ENCODE measurements at places on chromosomes 11 and 22.

DNA sequence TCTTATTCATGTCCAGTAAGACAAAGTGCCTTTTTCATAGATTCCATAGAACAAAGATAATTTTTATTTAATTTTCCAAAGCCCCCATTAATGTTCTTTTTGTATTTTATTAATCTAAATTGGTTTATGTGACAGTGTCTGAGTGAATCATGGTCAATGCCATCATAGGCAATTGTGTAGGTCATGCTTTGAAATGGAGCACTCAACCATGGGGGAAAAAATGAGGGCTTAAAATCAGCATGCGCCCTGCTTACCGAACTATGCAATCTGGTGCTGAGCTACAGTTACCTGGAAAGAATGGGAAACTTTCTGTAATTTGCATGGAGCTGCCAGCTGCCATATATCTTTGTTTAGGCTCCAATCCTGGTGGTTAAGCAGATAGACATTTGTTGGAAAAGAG lies 28.4 kb upstream of the RAB38 start:
- no peak for DNase-seq

- peak; percentile 60 for DNase-seq
Measured at GRCh38 chr11:130431331-130431773, 2.9 kb upstream of the ADAMTS8 start.

GRCh38 chr11:95708681-95709080 lies 80.9 kb downstream of the FAM76B start:
- DNase-seq: no peak

- DNase-seq: no peak
Measured at GRCh38 chr11:30775233-30775522, 189.0 kb upstream of the MPPED2 start.

DNA sequence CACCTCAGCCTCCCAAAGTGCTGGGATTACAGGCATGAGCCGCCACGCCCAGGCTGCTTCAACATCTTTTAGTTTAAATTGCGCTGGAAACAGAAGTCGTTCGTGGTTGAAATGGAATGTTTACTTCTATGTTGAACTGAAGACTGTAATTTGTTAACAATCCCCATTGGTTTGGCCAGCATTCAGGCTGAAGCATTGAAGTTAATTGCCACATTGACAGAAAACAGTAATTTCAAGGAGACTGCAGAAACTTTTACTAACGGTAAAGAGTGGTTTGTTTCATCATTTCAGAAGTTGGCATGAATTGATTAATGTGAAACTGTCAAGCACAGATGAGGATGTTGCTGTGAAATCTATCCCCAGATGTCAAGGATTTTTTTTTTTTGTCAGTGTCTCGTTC lies 14.2 kb downstream of the AP5B1 start:
- DNase-seq: no peak

- DNase-seq: no peak
Measured at GRCh38 chr11:105611572-105612441, 1.9 kb downstream of the GRIA4 start.

- no peak for DNase-seq
Measured at GRCh38 chr11:9755561-9756185, 91.8 kb downstream of the SWAP70 start.

GRCh38 chr22:31532060-31532459 lies 35.7 kb downstream of the SFI1 start:
- no peak for DNase-seq

DNA sequence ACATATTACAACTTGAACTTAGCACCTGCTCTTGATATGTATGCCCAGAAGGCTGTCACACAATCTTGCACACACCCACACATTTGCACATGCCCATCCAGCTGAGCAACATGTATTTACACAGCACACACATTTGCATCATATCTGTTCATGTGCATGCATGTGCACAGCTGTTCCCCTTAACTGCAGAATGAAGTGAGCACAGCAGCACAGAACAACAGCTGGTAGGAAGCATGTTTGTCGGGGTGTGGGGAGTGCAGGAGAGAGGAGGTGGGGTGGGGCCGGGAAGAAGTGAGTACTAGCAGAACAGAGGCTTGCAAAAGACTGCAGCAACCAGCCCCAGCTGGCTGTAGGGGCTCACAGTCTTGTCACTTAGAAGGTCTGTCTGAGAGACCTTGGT lies 296.5 kb downstream of the KIRREL3 start:
- no peak for DNase-seq

DNA sequence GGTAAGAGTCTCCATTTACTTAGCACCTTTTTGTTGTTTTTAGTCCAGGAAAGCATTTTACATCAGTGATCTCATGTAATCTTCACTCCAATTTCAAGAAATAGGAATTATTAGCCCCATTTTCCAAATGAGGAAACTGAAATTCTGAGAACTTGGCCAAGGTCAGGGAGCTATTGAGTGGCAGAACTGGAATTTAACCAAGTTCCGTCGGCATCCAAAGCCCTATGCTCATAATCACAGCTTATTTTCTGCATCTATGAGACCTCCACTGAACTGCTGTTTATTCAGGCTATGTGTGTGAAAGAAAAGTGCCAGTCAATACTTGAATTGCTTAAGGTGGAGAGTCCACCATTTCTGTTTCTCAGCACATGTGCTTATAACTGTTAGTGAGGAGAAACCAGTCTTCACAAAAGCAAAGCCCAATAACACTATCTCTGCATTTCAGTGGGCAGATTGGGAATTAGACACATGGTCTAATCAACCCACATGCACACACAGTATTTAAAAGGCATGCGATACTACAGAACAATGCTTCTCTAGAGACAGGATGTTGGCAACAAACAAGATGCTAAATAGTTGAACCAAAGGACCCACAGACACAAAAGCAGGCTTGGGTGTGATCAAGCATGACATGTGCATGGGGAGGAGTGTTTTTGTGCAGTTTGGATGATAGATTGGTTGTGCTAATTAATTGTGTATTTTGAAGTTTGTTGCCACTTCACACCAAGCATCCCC lies 780.6 kb downstream of the OPCML start:
- no peak for DNase-seq

- DNase-seq: no peak
Measured at GRCh38 chr22:37669586-37669985, 5.8 kb upstream of the LGALS1 start.

DNA sequence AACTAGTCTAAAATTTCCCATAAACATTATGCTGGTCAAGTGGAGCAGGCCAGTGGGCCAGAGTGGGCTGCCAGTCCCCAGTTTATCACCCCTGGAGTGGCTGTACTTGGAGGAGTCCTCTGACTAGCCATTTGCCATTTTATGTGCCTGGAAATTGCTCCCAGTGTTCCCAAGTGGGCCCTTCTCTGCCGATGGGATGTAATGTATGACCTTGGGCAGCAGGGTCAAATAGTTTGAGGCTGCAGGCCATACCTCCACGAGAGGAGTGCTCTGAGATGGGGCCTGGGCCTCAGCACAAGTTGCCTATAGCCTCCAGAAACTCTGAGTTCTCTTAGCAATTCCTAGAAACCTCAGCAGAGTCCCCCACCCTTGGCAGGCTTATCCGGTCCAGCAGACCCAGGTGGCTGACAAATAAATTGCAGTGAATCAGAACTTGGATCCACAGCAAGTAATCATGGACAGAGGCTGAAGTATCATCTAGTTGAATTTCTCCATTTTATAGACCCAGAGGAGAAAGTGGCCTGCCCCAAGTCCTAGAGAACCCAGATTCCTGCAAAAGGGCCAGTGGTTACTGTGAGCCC lies 17.8 kb upstream of the PATZ1 start:
- no peak for DNase-seq

DNA sequence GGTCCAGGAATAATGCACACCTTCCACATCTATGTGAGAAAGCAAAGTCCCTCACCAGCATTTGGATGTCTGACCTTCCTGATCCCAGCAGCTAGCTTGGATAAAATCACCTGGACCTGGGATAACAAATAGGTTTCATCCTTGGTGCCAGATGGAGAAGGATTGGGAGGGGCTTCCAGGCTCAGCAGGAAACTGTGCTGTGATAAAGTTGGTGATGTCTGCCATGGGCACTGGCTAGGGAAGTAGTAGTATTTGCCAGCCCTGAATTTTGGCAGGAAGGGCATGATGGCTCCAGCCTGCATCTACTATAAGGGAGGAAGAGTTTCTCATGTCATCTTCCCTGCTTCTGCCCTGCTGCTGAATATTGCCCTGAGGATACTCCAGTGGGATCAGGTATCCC lies 37.5 kb downstream of the C11orf91 start:
- no peak for DNase-seq

DNA sequence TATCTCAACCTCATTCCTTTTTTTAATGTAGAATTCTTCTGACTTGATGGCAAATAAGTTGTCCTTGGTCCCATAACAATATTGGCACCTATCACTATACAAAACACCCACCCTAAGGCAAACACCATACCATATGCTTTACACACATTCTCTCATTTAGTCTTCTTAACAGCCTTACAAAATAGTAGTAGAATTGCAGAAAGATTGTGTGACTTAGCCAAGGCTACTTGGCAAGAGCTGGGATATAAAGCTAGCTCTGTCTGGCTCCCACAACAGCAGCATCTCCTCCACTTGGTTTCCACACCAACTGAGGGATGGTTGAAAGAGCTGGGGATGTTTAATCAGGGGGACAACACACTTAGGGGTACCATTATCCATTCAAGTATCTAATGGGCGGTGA lies 9.8 kb upstream of the ZDHHC13 start:
- no peak for DNase-seq

- no peak for DNase-seq
Measured at GRCh38 chr22:29269731-29270474, 1.8 kb downstream of the EWSR1 start.

GRCh38 chr11:63869171-63869591 lies 30.3 kb downstream of the MARK2 start:
- DNase-seq: no peak

- DNase-seq: no peak
Measured at GRCh38 chr11:96506953-96507354, 117.1 kb downstream of the JRKL start.

- no peak for DNase-seq
Measured at GRCh38 chr11:90218606-90219005, 4.2 kb downstream of the CHORDC1 start.

DNA sequence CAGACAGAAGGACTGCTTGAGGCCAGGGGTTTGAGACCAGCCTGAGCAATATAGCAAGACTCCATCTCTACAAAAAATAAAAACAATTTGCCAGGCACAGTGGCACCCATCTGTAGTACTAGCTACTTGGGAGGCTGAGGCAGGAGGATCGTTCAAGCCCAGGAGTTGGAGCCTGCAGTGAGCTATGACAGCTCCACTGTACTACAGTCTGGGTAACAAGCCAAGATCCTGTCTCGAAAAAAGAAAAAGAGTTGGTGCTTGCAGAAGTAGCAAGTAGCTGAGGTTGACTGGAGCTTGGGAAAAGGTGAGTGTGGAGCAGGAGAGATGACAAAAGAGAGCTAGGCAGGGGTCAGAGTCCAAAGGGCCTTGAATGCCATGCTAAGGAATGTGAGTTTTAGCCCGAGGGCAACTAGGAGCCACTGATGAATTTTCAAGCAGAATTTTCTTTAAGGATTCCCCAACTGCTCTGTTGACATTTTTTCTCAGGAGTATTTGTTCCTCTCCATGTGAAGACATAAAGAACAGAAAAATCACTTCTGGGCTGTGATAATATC lies 3.1 kb downstream of the AP1B1 start:
- no peak for DNase-seq

GRCh38 chr11:9992306-9992705 lies 301.7 kb downstream of the SBF2 start:
- no peak for DNase-seq

- DNase-seq: no peak
Measured at GRCh38 chr11:126464796-126465195, 109.3 kb downstream of the ST3GAL4 start.

- no peak for DNase-seq
Measured at GRCh38 chr11:35352077-35352888, 67.1 kb downstream of the SLC1A2 start.

- no peak for DNase-seq
Measured at GRCh38 chr11:101049123-101049522, 80.5 kb downstream of the PGR start.

DNA sequence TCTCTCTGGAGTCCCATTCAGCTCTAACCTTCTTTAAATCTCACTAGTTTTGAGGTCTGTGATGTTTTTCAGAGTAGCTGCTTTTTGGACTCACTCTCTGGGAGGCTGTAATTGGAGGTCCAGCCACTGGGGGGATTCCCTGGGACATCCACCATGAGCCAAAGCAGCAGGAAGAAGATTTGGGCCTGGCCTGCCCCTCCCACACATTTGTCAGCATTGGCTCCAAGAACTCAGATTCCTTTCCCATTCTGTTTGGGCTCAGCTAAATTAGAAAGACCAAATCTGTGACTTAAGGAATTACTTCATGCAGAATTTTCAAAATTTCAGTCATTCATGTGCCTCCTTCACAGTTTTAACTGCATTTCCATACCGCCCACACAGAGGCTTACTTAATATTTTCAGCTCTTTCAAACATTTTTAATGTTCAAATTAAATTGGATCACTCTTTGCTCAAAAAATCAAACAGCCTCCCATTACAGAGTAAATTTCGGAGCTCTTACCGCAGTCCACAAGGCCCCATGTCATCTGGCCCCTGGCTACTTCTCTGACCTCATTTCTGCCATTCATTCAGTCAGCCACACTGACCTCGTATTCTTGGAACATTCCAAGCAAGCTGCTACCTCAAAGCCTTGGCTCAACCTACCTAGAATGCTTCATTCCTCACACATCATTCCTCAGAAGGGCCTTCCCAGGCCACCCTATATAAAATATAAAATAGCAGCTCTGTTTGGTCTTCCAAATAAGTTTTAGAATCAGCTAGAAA lies 54.5 kb upstream of the RRAS2 start:
- no peak for DNase-seq

GRCh38 chr11:35951680-35952079 lies 7.8 kb downstream of the LDLRAD3 start:
- no peak for DNase-seq

- DNase-seq: no peak
Measured at GRCh38 chr11:128757886-128758612, 64.2 kb downstream of the FLI1 start.

DNA sequence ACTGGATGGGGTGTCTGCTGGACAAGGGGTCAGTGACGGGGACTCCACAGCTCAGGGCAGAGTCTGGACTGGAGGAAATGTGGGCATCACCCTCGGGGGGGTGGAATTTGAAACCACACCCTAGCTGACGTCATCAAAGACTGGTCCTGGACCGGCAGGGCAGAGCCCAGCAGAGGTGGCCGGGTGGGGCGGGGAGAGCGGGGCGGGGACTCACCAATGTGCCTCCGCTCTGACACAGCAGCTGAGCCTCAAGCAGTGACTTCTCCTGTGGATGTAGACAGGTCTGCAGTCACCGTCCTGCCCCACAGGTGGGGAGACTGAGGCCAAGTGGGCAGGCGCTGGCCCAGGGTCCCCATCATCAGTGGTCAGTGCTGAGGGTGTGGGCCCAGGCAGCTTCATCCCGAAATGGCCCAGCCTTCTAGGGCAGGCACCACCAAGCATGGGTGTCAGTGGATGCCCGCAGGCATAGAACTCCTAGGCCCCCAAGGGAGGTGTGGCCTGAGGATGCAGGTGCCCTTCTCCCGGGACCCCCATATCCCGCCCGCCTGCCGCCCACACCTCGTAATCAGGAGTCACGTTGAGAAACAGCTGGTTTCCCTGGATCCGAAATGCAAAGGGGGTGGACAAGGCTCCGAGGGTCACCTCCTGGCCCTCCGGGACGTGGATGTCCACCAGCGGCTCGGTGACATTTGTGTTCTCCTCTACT lies 603 bp downstream of the CDHR5 start:
- no peak for DNase-seq
